NCI-H510A treated with DMSO at 0.1 percent for 48 hours (cell line): ENCODE measurements at places on chromosomes 16 and 17.

DNA sequence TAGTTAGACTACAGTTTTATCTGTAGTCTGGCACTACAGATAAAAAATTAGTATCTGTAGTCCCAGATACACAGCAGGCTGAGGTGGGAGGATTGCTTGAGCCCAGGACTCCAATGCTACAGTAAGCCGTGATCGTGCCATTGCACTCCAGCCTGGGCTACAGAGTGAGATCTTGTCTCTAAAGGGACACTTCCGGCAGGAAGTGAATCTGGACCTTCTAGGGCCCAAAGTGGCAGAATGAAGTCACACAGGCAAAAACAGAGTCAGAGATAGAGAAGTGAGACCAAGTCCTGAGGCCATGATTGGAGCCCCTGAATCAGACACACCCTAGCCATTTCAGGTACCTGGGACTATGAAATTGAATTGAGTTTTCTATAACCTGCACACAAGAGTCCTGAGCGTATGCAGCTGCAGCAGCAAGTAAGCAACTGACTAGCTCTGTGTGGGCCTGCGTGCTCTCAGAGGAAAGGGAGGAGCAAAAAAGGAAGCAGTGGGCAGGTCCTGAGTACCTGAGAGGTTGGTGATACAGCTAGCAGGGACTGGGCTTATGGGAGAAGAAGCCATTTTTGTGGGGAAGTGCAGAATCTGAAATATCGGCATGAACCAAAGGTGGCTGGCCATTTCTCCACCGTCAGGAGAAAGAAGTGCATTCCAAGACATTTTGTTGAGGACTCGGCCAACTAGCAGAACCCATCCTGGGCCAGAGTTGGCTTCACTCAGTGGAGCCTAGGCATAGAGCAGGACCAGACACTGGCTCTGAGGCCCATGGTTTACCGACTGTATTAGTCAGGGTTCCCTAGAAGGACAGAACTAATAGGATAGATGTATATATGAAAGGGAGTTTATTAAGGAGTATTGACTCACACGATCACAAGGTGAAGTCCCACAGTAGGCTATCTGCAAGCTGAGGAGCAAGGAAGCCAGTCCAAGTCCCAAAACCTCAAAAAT is 27.2 kb upstream of the BRD7 start:
- no peak for DNase-seq

DNA sequence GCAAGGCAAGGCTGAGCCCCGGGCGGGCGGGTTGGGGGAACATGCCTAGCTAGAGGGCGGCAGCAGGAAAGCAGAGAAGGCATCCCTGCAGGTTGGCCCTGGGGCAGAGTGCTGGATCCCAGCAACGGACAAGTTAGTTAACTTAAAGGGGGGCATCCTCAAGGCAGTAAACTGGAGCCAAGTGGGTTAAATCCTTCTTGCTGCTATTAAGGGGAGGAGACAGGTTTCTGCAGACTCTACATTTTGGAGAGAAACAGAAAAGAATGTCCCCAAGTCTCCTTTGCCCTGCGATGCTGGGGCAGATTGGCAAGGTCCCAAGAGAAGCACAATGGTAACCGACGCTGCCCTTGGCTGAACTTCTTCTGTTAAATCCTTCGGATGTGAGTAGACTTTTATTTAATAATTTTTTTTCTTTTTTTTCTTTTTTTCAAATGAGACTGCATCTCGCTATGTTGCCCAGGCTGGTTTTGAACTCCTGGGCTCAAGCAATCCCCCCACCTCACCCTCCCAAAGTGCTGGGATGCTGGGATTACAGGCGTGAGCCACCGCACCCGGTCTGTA is 14.0 kb downstream of the ATP5PD start:
- no peak for DNase-seq

- DNase-seq, result no peak
Measured at GRCh38 chr17:40517981-40518380, 16.6 kb upstream of the TNS4 start.

DNA sequence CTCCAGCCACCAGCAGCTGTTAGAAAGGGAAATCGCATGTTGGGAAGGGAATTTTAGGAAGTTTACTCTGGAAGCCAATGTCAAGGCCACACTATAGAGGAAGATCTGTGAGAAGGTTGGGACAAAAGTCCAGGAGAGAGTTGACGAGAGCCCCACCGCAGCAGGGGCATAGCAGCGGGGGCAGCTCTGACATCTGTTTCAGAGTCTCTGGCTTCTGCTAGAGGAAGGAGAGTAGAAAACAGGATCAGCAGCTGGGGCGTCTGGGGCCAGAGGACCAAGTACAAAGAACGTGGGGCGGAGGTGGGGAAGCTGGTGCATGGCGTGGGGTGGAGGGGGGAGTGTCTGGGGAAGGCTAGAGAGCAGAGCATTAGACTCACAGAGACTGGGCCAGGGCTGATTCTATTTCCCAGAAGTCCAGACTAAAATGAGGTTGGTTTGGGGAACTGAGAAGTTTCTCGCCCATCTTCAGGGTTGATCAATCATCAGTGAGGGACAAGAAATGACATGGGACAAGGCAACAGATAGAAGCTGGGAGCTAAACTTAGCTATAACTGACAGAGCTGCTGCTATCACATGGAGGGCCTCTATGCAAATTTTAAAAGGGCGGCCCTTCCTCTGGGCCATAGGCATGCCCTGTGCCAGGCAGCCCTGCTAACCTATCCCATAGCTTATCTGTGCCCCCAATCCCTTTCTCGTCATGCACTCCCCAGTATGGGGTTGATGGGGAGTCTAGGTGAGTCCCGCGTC is 1.2 kb downstream of the RABEP2 start:
- peak; percentile 74 for DNase-seq

GRCh38 chr17:33696102-33696501 is 403.0 kb upstream of the ASIC2 start:
- DNase-seq, result no peak
